ENCODE measurements at places on chromosomes 5 and 9.

GRCh38 chr5:28066856-28067255 is 1028.5 kb upstream of the CDH9 start:
- DNase-seq = no peak

- DNase-seq = no peak
Measured at GRCh38 chr5:124908581-124909451, 162.4 kb upstream of the ZNF608 start.

DNA sequence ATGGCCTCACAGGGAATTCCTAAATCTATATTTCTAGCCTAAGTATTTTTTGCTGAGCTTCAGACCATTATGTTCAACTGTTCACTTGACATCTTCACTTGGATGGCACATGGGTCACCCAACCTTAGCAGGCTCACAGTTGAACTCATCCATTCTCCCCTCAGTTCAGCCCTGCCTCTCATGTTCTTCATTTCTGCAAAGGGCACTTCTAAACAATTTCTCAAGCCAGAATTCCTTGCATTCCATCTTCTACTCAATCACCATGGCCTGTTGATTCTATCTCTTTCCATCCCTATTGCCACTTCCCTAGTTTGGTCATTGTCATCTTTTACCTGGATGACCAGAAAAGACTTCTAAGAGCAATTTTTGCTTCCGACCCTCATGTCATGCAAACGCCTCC is 7.3 kb upstream of the RGS3 start:
- peak; percentile 36 for DNase-seq

- DNase-seq = no peak
Measured at GRCh38 chr9:131818089-131818488, 78.2 kb upstream of the RAPGEF1 start.

DNA sequence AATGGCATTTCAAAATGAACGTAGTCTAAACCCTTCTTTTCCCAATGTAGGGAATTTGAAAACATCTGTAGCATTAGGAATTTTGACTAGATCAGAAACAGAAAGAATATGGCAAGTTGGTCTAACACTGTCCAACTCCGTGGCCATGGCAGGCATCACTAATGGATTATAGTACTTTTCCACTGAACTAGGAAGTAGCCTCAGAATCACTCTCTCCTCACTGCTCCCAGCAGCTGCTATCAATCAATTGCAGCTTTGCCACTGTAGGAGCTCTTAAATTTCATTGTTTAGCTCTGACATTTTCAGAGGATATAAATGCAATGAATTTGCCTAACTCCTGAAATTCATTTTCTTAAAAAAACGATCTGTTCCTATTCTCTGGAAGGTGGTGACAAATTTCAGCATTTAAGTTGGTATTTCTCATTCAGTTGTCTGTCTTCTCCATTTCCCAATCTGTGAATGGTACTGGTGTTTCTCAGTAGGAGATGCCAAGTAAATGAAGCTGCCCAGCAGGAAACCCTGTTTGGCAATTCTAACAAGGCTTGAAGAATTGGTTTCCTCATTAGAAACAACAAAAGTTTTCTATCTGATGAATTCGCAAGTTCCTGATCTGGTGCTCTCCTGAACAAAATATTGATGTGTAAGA is 64.7 kb downstream of the TLR4 start:
- no peak for DNase-seq

DNA sequence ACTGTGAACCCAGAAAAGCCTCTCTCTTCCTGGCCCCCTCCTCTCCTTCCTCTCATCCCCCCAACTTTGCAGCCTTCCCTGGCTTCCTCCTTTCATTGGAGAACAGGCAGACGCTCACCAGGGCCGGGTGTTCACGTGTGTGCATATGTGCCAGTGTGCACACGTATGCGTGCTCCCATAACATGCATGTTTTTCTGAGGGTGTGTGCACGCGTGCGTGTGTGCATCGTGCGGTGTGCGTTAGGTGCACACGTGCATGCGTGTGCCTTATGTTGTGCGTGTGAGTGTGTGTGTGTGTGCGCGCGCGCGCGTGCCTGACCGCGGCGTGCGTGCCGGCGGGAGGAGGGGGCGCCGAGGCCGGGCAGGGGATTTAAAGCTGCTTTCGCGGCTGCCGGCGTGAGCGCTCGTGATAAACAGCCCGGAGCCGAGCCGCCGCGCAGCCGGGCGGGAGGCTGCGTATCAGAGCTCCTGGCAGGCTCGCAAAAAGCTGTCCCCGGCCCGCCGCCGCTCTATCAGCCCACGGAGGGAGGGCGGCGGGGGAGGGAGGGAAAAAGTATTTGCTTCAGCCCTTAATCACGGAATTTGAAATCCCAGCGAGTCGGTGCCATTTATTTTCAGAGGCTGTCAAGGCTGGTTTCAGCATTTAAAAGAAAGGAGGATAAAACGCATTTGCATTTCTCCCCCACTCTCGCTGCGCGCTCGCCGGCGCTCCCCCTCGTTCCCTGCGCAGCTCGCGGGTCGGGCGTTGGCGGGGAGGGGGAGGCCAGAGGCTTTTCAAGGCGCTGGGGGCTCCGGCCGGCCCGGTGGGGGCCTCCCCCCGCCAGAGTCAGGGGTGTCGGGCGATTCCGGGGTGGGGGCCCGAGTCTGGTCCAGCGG is 183.9 kb downstream of the C9orf50 start:
- DNase-seq = no peak

- DNase-seq = no peak
Measured at GRCh38 chr5:1519631-1520210, 4.0 kb downstream of the LPCAT1 start.

DNA sequence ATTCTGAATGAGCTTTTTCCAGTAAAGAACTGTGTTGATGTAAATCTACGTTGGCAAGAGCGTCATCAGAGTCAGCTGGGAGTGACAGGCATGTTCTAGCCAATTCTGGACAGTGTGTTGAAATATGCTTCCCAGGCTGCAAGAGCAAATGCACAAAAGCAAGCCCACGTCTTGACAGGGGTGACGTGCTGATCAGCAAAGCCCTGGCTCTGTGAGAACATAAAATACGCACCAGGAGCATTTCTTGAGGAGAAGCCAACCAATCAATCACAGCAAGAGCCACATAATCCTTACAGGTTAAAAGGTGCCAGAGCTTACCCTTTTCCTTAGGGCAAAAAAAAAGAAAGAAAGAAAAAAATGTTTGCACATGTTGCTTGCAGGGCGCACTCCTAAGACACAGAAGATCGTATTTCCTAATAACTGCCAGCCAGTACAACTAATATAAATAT is 148.1 kb downstream of the PDE4D start:
- peak; percentile 47 for DNase-seq

DNA sequence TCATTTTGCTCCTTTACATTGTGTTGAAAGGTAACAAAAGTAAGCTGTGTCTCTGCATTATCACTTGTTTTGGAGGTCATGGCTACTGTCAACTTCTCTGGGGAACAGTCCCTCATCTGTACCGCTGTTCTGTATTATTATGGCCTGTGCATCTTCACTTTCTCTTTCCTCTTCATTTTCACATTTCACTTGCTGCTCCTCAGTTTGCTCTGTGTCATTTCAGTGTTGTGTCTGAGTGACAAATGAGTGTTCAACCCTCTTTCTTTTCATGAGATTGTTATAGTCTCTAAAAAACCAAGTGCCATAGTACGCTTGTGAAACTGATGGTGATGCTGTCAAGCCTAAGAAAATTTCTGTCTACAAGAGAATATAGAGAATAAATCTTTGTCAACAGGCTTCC is 122.0 kb upstream of the FER start:
- no peak for DNase-seq

GRCh38 chr9:107705521-107705920 is 216.0 kb upstream of the KLF4 start:
- DNase-seq = no peak

All from HFFc6 (cell line).